Epithelial cell of proximal tubule (primary cell): ENCODE measurements at places on chromosomes 12 and 14. TPM values are rescaled to one million over a fixed set of nuclear protein-coding genes. Genes with fewer than 3 reads are reported as not detected.

CFL2 gene
- 54.7 and 67.7 TPM in 2 replicates for total RNA-seq

ARHGAP9 gene
- 0.29 and 1.2 TPM in 2 replicates for total RNA-seq

CCDC60 gene
- total RNA-seq = not detected in 2 replicates

DNAJC22 gene
- total RNA-seq = 0.40 and 1.0 TPM in 2 replicates

OR4E2 gene
- not detected in 2 replicates for total RNA-seq

GLT8D2 gene
- total RNA-seq = 0.46 and 2.0 TPM in 2 replicates

SYCP3 gene
- under 0.01 TPM in 1 of 2 replicates, not detected in the other for total RNA-seq

EIF2S3B gene
- total RNA-seq = 0.94 and 2.9 TPM in 2 replicates

CDK2 gene
- 62.0 and 81.2 TPM in 2 replicates for total RNA-seq

NOVA1 gene
- 0.94 and 3.5 TPM in 2 replicates for total RNA-seq

PGF gene
- total RNA-seq = 6.1 and 7.0 TPM in 2 replicates

PLEKHD1 gene
- under 0.01 and 0.07 TPM in 2 replicates for total RNA-seq

CEBPE gene
- not detected in 2 replicates for total RNA-seq

RHOF gene
- 180 and 181 TPM in 2 replicates for total RNA-seq

OR10G3 gene
- not detected in 2 replicates for total RNA-seq

IPO8 gene
- 12.5 and 15.0 TPM in 2 replicates for total RNA-seq

KCNH5 gene
- not detected in 2 replicates for total RNA-seq

LTB4R gene
- total RNA-seq = 0.06 and 4.0 TPM in 2 replicates

- no peak for DNase-seq
Measured at GRCh38 chr14:38623661-38624060, 367.8 kb upstream of the CLEC14A start.

DNA sequence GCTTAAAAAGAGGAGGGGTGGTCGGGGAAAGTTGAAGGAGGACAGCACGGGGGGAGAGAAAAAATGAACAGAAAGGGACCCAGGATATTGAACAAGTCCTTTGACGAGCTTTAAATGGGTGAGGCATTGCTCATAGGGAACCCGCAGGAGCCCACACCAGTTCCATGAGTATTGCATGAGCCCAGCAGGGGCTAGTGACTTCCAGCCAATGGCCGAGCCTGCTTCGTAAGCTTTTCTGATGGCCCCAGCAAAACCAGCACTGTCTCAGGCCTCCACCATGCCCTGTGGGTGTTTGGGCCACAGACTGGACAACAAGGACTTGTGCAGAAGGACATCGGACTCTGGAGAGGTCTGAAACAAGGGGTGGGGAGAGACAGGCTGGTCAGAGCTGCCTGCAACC lies 109.5 kb downstream of the ZFP36L1 start:
- DNase-seq = no peak

DNA sequence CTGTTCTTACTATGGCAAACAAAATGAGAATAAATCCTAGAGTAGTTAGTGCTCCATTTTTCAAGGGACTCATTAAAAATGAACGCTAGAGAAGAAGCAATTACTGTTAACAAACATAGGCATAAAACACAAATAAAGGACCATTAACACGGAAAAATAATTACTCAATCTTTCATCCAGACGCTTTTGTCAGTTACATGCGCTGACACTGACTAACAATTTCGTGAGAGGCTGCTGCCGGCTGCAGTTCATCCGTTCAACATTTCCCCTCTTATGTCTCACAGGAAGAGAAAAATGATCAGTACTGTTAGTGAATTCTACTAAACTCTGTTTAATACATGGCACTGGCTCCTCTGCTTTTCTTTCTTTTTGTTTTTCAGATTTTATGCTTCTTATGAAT lies 472.7 kb upstream of the FLRT2 start:
- DNase-seq = no peak

DNA sequence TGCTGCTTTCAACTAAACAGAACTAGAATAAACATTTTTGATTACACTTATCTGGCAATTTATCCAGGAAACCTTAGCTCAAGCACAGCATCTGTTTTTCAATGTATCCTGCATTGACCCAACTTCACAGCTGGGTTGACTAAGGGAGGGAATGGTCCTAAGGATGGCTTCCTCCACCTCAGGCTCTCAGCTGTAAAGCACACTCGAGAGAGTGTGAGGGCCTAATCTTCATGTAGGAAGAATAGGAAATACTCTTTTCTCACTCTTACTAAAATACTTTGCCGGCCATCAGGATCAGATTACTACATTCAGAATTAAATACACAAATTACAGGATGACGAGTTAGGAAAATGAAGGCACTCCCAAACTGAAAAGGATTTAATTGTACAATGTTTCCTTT lies 7.2 kb downstream of the SETD3 start:
- DNase-seq = no peak

GRCh38 chr14:35712466-35712865 lies 96.6 kb downstream of the RALGAPA1 start:
- no peak for DNase-seq

DNA sequence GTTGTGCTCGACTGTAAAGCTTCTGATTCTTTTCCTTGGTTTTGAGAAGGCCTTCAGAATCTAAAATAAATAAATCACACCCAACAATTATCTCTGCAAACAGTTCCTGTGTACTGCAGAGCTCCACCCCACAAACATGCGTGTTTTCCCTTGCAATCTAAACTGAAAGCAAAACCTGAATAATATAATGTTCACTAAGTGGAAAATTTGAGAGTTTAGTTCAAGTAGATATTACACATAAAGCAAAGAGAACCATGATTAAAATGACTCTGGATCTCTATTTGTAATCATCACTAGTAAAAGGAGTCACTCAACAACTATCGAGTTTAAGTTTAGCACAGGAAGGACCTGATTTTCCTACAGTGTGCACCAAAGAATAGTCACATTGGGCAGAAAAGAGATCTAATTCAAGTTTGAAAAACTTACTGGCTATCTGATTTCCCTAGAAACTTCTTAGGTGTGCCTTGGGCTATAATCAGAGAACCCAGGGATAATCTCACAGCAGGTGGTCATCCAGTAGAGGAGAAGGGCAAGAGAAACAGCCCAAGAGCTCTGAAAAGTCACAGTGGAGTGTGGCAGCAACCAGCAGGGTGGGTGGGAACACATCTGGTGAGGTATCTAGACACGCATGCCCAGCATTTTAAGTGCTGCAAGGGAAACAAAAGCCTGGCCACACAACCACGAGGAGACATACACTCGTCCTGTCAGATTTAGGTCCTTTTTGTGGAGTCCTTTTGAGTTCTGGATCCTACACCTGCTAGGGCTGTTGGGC lies 25.4 kb downstream of the ATG14 start:
- no peak for DNase-seq

DNA sequence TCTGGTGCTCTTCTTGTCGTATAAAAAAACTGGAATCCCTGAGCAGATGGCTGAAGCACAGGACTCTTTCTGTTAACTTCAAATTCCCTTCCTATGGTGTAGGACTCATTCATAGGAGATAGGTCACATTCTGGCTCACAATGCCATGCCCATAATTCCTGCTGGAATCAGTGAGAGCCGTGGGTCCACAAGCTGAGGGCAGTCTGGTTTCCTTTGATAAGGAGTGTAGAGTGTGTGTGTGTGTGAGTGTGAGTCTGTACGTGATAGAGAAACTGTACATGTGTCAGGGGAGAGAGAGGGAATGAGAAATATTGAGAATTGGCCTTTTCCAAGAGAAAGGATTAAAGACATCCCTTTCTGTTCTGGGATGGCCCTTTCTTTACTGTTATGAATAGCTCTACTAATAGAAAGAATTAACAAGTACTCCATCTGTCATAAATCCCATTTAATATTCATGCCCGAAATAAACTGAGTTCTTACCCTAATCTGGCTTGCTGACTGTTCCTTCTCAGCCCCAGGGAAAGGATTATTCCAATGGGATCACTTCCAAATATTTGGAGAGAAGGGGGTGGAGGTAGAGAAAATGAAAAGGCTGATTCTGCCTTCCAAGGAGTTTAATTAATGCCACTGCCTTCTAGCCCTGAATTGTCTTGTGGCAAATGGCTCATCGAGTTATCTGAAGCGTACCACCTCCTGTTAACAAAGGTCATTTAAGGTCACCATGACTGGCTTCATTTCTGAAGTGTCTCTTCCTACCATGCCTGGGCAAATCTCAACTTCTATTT lies 79.0 kb downstream of the TMX1 start:
- DNase-seq = no peak

GRCh38 chr12:58906917-58907316 lies 13.4 kb downstream of the LRIG3 start:
- no peak for DNase-seq

GRCh38 chr14:102964152-102964730 lies 41.8 kb downstream of the AMN start:
- no peak for DNase-seq

- DNase-seq = no peak
Measured at GRCh38 chr12:15556411-15557102, 232.6 kb downstream of the EPS8 start.

DNA sequence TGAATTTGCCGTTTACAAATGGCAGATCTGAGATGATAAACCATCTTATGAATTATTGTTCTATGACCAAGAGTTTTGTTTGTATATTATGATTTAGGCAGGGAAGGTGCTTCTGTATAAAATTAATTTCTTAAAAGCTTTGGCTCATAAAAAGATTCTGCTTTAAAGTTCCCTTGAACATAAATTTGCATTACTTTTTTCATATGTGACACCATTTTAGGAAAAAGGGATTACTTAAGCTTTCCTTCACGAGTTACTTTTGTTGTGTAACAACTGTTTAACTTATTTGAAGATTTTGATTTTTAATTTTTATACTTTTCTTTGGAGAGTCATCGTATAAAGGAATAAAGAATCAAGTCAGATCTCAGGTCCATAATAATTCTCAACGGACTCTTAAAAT lies 3.3 kb downstream of the ETNK1 start:
- no peak for DNase-seq

GRCh38 chr12:1644534-1645438 lies 15.8 kb downstream of the WNT5B start:
- no peak for DNase-seq

GRCh38 chr12:25591144-25591543 lies 38.1 kb upstream of the LMNTD1 start:
- DNase-seq = no peak

DNA sequence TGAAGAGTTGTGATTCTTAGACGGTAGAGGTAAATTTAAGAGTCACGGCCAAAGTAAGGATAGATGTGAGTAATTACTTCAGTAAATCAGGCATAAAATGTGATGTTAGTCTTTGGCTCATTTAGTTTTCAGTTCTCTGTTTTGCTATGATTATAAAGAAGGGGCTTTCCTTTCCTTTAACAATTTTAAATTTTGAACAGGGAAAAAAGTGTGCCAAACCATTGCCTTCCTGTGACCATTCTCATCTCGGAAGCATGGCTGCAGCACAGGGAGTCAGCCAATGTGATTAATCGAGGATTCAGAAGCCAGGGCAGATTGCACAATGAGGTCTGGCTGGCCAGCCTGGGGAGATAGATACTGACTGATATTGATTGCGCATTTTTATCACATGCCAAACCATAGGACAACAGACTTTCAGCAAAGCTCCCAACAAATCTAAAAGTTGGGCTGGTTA lies 480.2 kb upstream of the PRICKLE1 start:
- DNase-seq = no peak

DNA sequence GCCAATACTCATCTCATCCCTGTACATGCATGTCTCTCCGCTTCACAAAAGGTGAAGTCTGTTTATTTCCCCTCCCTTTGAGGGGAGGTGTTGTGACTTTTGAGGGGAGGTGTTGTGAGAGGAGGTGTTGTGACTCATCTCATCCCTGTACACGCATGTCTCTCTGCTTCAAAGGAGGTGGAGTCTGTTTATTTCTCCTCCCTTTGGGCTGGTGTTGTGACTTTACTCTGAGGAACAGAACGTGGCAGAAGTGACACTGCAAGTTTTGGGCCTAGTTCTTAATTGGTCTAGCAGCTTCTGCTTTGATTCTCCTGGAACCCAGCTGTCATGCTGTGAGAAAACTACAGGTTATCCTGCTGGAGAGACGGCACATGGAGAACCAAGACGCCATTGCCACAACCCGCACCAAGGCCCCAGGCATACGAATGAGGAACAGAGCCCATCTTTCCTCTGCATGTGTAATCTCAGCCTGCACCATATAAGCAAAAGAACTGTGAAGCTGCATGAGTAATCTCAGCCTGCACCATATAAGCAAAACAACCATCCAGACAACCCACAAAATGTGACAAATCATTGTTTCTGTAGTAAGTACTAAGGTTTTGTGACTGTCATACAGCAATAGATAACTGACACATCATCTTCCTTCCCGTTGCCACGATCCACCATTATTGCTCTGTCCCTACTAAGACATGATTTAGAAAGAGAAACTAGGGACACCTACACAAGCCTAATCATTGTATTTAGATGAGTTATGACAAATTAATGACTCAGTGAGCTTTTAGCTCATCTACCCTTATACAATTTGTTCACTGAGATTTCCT lies 30.0 kb downstream of the GALNT4 start:
- no peak for DNase-seq

DNA sequence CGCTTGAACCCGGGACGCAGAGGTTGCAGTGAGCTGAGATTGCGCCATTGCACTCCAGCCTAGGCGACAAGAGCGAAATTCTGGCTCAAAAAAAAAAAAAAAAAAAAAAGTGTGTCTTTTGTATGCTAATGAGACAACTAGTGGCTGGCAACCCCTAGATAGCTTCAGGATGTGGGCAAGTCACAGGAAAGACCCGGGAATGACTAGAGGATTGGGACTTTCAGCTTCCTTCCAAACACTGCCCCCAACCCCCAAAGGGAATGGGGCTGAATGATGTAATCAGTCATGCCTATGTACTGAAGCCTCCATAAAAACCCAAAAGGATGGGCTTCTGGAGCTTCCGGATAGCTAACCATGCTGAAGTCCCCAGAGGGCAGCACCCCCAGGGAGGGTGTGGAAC lies 28.6 kb downstream of the USP44 start:
- DNase-seq = no peak

GRCh38 chr12:130932061-130932930 lies 21.4 kb upstream of the ADGRD1 start:
- DNase-seq = no peak

DNA sequence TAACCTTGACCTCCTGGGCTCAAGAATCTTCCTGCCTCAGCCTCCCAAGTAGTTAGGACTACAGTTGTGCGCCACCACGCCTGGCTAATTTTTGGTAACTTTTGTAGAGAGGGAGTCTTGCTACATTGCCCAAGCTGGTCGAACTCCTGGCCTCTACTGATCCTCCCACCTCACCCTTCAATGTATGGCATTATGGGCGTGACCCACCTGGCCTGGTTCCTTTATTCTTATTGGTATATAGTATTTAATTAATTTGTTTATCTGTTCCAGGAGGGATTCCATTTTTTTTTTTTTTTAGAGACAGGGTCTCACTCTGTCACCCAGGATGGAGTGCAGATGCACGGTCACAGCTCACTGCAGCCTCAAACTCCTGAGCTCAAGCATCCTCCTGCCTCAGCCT lies 40.9 kb upstream of the EAPP start:
- DNase-seq = no peak

GRCh38 chr12:546265-546919 lies 86.7 kb downstream of the B4GALNT3 start:
- no peak for DNase-seq

- DNase-seq = no peak
Measured at GRCh38 chr14:95263527-95264231, 56.0 kb downstream of the CLMN start.

GRCh38 chr14:106058342-106058741 lies 532.0 kb downstream of the TMEM121 start:
- no peak for DNase-seq
